ENCODE measurements at places on chromosomes 7 and 10.

DNA sequence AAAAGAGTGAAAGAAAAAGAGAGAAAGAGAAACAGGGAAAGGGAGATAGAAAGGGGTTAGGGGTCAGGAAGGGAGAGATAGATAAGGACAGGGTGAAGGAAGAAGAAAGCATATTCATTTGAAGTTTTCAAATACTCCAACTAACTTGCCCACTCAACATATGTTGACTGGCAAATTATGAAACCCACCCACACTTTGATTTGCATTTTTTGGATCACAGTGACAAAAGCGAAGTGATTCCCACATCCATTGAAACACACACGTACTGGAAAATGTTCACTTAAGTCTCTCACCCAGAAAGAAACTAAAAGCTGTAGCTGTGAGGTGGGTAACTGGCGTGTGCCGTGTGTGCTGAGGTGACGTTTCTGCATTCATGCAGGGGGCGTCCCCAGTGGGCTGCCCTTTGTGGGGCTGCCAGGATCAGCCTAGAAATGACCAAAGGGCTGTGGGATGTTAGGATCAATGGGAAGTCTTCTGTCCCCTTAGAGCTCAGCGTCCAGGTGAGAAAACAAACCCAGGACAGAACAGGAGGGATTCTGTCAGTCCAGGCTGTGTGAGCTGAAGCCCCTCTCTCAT, 134.9 kb upstream of the ADARB2 start:
- DNase-seq: no peak

DNA sequence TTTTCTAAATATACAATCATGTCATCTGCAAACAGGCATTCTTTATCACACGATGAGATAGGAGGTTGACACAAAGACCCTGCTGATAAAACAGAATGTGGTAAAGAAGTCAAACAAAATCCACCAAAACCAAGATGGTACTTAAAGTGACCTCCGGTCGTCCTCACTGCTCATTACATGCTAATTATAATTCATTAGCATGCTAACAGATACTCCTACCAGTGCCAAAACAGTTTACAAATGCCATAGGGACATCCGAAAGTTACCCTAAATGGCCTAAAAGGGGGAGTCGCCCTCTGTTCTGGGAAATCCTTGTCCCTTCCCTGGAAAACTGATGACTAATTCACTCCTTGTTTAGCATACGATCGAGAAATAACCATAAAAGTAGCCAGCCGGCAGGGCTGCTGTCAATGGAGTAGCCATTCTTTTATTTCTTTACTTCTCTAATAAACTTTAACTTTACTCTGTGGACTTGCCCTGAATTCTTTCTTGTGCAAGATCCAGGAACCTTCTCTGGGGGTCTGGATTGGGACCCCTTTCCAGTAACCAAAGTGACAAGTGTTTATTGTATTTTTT, 126.6 kb downstream of the CCDC71L start:
- DNase-seq: no peak

DNA sequence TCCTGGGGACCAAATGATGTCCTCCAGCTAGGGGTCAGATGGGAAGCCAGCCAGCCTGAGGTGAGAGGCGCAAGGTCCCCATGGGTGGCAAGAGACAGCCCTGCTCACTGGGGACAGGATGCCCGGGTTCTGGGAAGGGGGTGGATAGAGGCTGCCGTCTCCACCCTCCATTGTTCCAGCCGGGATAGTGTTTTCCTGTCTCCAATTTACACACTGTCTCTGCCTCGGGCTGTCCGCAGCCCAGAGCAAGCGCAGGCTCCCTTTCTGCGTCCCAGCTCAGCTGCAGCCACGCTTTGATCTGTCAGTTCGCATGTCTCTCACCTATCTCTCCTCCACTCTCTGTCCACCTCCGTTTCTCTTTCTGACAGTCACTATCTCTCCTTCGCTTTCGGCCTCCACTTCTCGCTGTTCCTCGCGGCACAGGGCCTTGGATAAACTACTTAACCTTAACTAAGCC, 2.1 kb downstream of the EPHB4 start:
- peak; percentile 83 for DNase-seq

- DNase-seq: no peak
Measured at GRCh38 chr7:87128861-87129267, 23.4 kb upstream of the DMTF1 start.

GRCh38 chr7:97187067-97187466, 69.6 kb downstream of the SDHAF3 start:
- no peak for DNase-seq

GRCh38 chr7:143265017-143265693, 1.9 kb downstream of the GSTK1 start:
- DNase-seq: peak; percentile 75

- DNase-seq: no peak
Measured at GRCh38 chr7:106206826-106207541, 77.8 kb downstream of the NAMPT start.

DNA sequence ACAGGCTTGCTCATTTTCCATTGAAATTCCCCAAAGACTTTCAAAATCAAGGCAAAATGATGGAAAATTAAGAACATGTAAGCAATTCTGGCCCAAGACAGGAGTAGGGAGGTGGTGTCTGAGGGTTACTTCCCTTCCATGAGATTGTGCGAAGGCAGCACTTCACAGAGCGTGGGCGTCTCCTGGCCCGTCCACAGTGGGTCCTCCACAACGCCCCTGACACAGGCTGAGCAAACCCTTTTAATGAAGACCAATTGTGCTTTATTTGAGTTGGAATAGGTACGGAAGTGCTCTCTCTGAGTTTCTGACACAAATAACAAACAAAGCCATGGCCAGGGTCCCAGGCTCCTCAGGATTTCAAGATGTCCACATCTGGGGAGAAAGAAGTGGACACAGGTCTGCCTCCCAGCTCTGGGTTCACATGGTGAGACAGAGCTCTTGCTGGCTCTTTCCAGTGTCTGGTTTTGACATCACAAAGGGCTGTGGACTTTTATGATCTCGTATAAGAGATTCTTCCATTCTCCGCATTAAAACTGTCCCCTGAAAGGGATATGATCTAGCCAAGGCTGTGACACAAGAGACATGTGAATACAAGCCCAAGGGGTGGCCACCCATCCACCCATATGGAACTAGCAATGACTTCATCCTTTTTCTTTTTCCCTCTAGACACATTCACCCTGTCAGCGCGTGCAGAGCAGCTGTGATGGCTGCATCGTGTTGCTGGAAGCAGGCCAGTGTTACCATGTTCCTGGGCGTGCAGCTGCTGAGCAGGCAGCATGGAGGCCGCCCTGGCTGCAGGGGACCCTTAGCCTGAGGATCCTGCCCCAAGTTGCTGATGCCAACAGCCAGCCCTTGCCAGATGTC, 145.6 kb downstream of the ADAM12 start:
- DNase-seq: no peak

DNA sequence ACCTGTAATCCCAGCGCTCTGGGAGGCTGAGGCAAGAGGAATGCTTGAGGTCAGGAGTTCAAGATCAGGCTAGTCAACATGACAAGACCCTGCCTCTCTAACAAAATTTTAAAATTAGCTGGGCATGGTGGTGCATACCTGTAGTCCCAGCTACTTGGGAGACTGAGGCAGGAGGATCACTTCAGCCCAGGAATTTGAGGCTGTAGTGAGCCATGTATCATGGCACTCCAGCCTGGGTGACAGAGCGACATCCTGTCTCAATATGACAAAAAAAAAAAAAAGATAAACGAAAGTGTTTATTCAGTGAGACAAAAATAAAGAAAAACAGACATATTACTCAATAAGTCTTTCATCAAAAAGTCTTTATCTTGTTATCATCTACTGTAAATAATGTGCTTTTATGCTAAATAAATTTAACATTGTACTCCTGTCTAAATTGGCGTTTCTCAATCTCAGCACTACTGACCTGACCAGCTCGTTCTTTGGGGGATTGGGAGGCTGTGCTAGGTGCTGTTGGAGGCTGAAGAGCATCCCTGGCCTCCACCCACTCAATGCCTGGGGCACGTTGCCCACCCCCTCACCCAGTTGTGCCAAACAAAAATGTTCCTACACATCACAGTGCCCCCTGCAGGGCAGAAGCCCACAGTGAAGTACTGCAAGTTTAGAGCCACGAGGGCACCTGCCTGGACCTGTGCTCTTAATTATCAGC, 57.7 kb downstream of the NCAPG2 start:
- DNase-seq: no peak

- no peak for DNase-seq
Measured at GRCh38 chr10:78964952-78965633, 103.7 kb upstream of the ZMIZ1 start.

- no peak for DNase-seq
Measured at GRCh38 chr10:27450225-27450624, 53.9 kb upstream of the RAB18 start.

DNA sequence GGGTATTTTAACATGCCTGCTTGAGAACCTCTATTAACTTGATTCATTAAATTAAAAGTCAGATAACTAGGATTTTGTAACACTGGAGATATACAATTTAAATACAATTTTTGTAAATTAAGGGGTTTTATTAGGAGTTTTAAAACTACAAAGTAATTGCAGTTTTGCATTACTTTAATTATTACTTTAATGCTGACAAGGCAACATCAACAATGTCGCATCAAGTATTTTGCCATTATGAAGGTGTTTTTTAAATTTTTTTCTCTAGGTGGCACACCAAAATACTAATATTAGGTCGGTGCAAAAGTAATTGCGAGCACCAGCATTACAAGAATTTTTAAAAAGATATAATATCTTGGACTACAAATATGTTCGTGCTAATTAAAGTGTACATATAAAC, 513.4 kb downstream of the ANKRD7 start:
- no peak for DNase-seq

GRCh38 chr7:146074195-146074765, 42.3 kb upstream of the CNTNAP2 start:
- no peak for DNase-seq

DNA sequence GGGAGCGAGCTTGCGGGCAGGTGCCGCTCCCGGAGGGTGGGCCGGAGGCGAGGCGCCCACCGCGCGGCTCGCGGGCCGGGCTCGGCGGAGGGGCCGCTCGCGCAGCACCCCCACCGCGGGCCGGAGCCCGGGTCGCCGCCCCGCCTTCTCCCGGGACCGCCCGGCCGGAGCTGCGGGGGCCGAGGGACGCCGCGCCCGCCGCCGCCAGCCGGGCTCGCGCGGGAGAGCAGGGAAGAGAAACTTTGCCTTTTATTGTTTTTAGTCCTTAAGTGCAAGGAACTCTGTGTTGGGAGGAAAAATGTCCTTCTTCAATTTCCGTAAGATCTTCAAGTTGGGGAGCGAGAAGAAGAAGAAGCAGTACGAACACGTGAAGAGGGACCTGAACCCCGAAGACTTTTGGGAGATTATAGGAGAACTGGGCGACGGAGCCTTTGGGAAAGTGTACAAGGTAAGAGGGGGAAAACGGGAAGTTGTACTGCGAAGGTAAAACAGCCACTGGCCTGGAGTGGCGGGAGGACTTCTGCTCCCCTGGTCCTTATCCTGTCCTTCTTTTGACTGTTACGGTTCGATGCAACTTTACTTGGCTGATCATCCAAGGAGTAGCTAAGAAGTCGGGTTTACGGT, 620 bp downstream of the SLK start:
- DNase-seq: no peak

DNA sequence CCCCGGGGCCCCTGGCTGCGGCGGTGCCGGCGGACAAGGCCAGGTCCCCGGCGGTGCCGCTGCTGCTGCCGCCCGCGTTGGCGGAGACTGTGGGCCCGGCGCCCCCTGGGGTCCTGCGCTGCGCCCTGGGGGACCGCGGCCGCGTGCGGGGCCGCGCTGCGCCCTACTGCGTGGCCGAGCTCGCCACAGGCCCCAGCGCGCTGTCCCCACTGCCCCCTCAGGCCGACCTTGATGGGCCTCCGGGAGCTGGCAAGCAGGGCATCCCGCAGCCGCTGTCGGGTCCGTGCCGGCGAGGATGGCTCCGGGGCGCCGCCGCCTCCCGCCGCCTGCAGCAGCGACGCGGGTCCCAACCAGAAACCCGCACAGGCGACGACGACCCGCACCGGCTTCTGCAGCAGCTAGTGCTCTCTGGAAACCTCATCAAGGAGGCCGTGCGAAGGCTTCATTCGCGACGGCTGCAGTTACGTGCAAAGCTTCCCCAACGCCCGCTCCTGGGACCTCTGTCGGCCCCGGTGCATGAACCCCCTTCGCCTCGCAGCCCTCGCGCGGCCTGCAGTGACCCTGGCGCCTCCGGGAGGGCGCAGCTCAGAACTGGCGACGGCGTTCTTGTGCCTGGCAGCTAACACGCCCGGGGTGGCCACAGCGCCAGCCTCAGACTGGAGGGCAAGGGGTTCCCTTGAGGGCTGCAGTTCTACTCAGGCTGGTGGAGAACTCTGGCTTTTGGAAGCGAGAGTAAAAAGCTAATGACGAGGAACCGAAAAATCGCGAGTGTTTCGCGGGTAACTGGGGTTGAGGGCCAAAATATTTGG, 804 bp downstream of the FRAT1 start:
- peak; percentile 94 for DNase-seq

GRCh38 chr10:30374353-30374752, 25.3 kb upstream of the MTPAP start:
- no peak for DNase-seq

GRCh38 chr10:14757394-14757793, 17.3 kb downstream of the FAM107B start:
- DNase-seq: no peak

- DNase-seq: no peak
Measured at GRCh38 chr10:132407243-132407746, 10.3 kb downstream of the PWWP2B start.

- no peak for DNase-seq
Measured at GRCh38 chr10:31343551-31343950, 24.5 kb downstream of the ZEB1 start.
